GDM1 (cell line): ENCODE measurements at places on chromosomes 4 and X.

GRCh38 chr4:134622199-134622598 is 420.6 kb upstream of the PABPC4L start:
- no peak for DNase-seq

- DNase-seq: no peak
Observed at GRCh38 chrX:149825424-149825823, 43.7 kb downstream of the MAGEA9 start.

DNA sequence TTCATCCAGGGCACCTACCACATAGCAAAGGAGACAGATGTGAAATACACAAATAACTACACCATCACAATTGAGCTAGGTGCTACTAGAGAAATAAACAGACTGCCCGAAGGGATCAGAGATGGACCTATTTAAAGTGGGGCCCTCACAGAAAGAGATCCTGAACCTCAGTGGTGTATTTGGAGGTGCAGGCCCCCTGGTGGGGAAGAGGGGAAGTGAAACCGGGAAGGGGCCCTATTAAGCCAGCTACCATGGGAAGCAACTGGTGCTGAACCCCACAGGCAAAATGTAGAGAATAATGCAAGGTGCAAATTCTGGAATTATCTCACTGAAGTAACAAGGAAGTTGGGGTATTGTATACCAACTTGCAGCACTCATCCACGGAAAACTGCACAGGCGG is 78.6 kb upstream of the FAM9A start:
- no peak for DNase-seq

DNA sequence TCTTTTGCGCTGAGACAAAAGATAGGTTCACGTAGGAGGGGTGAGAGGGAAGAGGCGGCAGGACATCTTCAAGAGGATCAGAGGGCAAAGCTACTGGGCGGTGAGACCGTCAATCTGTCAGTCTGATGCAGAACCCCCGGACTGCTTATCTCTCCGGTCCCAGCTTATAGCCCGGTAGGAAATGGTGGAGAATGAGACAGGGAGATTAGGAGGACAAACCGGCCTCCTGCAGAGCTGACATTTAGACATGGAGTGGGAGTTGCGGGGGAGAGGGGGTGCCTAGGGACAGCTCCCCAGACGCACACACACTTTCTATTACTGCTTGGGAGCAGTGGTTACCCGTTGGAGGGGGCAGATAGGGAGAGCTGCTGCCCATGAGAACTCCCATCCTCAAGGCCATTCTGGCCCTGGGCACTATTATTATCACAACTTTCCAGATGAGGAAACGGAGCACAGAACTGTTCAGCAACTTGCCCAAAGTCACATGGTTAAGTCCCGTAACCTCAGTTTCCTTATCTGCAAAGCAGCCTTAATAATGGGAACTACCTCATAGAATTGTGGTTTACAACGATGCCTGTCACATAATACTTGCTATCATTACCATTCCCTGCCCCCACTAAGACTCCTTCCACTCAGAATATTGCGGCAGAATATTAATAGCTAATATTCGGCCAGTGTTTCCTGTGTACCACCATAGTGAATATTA is 1.1 kb upstream of the HDAC6 start:
- DNase-seq: peak; percentile 17

DNA sequence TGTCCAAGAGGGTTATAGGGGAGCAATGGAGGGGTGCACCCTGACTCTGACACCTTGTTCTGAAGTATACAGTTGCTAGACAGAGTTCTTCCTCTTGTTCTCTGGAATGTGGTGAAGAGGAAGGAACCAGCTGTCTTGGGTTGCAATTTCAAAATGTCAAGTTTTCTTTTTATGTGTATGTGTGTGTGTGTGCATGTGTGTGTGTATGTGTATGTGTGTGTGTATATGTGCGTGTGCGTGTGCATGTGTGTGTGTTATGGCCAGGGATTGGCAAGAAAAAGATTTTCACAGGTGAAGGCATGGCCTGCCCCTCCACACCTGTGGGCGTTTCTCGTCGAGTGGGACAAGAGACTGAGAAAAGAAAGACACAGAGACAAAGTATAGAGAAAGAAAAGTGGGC is 81.6 kb upstream of the ADGRA3 start:
- DNase-seq: no peak

DNA sequence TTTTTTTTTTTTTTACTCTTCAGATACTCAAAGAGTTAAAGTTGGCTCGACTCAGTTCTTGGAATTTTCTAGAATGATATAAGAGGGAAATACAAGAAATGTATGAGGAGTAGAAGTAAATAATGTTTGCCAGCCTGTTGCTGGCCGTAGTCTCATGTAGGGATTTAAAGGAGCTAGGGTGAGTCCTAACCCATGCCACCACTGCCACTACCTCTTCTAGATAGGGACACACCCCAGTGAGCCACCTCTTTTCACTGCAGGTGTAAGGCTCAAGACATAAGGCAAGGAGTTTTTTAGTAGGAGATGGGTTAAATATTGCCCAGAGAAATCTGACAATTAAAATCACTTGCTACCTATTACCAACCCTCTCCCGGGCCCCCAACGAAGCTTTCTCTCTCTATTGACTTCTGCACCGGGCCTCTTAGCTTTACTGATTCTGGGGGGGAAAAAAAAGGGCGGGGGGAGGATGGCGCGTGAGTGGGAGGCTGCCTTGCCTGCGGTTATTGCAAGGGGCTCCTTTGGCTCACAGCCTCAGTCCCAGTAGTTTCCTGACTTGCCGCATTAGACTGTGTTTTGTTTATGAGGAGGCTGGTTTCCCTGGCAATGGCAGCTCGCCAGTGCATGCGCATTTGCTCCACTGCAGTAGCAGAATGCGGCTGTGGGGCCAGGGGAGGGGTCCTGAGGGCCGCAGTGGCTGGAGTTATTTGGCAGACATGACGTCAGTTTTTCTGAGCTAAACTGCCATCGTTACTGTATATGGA is 3.0 kb downstream of the LINC00632 start:
- DNase-seq: no peak

- no peak for DNase-seq
Observed at GRCh38 chrX:30593440-30594200, 16.1 kb upstream of the TASL start.

DNA sequence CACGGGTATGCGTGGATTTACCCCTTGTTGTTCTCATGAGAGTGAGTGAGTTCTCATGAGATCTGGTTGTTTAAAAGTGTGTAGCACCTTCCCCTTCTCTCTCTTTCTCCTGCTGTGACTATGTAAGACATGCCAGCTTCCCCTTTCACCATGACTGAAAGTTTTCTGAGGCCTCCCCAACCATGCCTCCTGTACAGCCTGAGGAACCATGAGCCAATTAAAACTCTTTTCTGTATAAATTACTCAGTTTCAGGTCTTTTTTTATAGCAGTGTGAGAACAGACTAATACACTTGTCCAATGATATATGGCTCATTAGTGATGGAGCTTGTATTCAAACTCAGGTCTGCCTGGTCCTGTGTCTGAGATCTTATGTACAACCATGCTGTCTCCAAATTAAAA is 28.5 kb upstream of the RTL3 start:
- peak; percentile 14 for DNase-seq

- DNase-seq: no peak
Observed at GRCh38 chrX:47264483-47265173, 31.8 kb downstream of the USP11 start.
